Anterior cingulate cortex (tissue), 58 donors: ENCODE measurements at places on chromosomes 4 and X.

DNA sequence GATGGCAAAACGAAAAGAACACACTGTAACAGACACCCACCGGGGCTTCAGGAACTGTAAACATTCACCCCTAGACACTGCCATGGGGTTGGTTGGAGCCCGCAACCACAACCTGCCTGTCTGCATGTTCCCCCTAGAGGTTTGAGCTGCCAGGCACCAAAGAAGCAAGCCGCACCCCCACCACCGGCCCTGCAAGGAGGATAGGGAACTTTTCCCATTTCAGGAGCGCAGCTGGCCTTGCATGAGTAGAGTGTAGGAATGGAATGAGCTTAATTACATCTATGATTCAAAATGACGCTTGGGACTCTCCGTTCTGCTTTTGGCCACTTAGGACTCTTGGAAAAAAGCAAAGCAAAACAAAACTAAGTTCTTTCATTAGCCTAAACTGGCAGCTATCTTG lies 243.6 kb upstream of the CTSO start:
- DNase-seq = no peak

- no peak for DNase-seq
These were observed 1170.8 kb upstream of the PCDH7 start for GRCh38 chr4:29549342-29549741.

GRCh38 chr4:56689201-56689969 lies 8.3 kb upstream of the HOPX start:
- no peak for DNase-seq

DNA sequence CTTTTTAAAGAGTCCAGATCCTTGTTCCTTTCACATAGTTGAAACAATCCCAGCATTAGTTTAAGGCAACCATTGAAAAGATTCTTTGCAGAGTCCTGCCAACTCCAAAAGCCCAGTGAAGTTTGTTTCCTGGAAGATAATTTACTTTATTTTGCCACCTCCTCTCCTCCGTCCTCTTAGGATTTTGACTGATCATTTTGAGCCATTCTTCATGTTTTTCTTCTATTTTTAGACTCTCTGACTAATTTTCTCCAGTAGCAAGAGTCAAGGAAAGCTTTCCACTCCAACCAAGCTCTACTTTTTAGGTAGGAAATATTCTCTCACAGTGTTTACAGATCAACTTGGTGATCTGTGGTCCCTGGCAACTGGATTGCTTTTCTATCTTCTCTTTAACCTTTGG lies 10.3 kb downstream of the NCBP2L start:
- DNase-seq = no peak

DNA sequence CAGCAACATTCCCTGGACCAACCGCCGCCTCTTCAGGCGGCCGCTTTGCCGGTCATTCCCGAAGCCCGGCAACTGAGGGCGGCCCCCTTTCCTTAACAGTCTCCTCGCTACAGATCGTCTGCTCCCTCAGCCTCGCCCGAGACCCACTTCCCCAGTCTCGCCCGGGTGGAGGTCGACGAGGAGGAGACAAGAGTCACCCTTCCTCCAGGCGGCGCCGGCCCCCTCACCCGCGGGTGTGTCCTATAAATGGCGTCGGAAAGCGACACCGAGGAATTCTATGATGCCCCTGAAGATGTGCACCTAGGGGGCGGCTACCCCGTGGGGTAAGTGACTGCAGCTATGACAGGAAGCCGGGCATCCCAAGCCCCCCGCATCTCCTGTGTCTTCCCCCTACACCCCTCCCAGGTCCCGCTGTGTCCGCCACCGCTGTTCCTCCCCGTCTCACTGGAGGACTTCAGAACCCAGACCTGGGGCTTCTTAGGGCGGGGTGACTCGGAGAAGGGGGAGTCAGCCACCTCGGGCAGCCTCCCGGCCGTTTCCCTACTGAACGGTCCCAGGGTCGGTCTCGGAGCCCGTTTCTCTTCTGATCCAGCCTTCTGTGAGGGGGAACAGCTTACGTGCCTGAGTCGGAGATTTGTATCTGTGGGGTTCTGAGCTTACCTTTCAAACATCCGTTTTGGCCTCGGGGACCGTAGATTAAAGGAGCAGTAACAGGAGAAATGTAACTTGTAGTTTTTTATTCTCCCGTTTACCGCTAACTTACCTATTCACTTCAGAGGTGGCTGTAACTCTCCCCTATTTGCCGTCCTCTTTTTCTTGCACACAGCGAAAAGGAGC lies 570 bp downstream of the WDR44 start:
- no peak for DNase-seq

GRCh38 chrX:103817502-103817901 lies 14.6 kb downstream of the RAB9B start:
- no peak for DNase-seq

DNA sequence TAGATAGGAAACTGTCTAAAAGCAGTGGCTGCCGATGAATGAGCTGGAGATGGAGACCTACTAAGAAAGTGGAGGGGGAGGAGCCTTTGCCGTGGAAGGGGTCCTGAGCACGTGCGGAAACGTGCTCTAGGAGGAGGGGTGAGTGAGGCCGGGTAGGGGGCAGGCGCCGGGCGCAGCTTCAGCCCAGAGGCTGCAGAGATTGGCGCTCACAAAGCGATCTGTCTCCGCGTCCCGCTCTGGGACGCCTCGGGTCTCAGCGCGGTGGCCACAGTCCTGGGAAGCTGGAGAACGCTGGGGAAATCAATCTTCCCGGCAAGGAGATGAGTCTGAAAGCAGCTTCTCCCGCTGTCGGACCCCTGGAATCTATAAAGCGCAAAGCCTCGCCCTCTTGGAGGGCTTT lies 444 bp upstream of the ARHGAP6 start:
- DNase-seq = no peak

DNA sequence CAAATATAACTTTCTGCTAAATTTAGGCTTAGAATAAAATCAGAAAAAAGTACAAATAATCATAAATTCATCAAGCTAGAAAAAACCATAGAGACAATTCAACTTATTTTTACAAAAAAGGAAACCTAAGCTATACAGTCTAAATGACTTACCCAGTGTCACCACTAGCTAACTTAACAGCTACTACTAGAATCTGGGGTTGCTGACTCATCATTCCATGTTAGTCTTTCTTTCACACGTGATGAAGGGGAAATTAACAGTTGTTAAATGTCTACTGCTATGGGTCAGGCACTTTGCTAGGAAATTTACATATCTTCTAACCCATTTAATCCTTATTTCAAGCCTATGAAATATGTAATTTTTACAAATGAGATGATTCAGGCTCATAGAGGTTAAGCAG lies 349.3 kb upstream of the GALNT7 start:
- DNase-seq = no peak

GRCh38 chrX:67692246-67692645 lies 148.4 kb downstream of the AR start:
- DNase-seq = no peak

DNA sequence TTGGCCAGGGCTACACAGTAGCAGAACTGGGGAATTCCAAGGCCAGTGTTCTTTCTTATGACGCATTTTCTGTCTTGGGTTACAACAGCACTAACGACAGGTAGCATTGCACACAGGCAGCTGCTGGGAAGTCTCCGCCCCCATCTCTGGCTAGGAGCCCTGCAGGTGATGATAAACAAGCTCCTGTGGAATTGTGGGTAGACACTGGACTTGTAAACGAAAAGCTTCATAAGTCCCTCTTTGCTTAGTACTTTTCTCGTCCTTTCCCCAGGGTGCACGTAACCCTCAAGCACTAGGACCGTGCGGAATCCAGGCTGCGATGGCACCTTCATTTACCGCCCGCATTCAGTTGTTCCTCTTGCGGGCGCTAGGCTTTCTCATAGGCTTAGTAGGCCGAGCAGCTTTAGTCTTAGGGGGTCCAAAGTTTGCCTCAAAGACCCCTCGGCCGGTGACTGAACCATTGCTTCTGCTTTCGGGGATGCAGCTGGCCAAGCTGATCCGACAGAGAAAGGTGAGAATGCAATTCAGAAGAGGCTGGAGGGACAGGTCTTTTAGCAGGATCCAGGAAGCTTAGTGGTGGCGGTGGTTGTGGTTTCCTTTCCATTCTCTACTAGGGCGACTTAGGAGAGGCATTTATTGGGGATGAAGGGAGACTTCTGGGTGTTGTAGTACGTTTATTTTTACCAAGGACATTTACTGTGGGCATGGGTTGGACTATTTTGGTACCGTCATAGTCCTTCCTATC lies at the start of gene FAAH2:
TSS of gene FAAH2 (plus strand) at position 200 of the 745 bp plus-strand sequence. CDS start at position 320, 120 bp downstream.
- DNase-seq = no peak

GRCh38 chrX:53337101-53337500 lies 55.7 kb upstream of the IQSEC2 start:
- DNase-seq = no peak

DNA sequence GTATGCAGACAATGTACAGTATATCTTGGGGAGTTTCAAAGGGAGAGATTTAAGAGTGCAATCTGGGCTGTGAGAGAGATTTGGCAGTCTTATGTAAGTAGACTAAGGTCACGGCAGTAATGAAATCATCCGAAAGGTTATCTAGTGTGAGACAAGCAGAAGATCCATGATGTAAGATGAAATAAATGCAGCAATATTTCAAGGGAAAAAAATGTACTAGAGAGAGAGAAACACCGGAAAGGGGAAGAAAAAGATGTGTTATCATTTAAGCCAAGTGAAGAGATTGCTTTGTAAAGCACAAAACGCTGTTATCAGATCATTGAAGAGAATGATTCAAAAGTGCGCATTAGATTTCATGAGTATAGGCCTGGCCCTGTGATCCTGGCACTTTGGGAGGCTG lies 88.4 kb upstream of the GUCY1A1 start:
- DNase-seq = no peak

- no peak for DNase-seq
These were observed 193.1 kb downstream of the SLIT2 start for GRCh38 chr4:20444599-20445337.

DNA sequence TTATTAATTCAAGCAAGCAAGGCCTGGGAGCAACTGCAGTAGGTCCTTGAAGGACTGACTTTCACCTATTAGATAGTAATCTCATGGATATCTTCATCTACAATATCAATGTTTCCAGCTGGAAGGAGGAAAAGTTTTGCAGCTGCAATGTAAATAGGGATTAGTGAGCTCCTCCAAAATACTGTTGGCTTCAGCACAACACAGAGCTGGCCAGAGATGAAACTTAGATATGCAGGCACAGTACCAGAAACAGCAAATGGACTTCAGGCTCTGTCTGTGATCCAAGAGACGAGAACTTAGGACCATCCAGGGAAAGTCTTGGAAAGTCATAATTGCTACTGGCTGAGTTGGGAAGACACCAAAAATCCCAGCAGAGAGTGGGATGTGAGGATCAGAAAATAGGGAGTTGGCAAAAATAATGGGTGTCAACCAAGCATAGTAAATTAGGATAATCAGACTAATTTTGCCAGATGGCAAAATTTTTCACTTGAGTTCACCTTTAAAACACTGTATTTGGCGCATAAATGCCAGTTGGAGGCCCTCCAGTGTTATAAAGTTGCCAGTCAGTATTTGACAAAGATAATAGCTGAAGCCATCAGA lies 57.5 kb downstream of the PARM1 start:
- DNase-seq = no peak

- DNase-seq = no peak
These were observed 519 bp downstream of the FOXO4 start for GRCh38 chrX:71095981-71096759.

DNA sequence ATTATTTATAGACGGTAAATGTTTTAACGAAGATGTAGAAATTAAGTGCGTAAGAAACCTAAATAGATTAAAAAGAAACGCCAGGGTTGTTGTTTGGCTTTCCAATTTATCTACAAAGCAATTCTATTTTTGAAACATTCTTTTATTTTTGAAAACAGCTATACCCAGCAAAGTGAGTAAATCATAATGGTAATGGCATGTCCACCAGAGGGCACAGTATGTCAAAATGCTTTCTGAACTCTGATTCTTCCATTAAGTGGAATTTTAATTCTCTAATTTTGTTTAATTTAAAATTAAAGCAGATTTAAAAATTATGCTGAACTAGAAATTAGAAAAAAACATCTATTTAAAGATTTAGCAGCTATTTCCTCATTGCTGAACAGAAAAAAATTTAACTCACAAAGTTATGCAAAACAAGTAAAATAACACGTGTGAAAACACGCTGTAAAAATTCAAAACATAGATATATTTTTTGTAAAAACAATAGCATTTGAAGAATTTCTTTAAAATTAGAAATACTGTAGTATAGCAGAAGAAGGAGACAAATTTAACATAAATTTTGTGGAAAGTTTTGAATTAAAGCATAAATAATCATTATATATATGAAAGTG lies 26.5 kb downstream of the RASSF6 start:
- DNase-seq = no peak

DNA sequence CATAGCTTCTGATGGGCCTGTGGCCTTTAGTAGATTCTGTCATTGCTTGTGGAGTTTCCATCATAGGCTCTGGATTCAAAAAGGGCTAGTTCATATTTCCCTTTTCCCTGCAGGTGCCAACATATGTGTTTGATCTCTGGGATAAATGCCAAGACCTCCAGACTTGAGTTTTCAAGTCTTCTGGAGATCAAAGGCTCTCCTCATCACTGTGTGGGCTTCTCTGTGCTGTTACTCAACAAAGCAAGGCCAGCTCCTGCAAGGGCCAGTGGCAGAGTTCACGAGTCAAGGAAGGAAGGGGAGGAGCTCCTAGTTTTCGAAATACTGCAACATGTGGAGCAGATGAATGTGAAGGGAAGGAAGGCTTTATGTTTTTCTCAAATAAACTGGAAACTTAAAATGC lies 62.7 kb upstream of the SCML1 start:
- DNase-seq = no peak

- no peak for DNase-seq
These were observed 28.6 kb downstream of the SCLT1 start for GRCh38 chr4:129064717-129065116.

DNA sequence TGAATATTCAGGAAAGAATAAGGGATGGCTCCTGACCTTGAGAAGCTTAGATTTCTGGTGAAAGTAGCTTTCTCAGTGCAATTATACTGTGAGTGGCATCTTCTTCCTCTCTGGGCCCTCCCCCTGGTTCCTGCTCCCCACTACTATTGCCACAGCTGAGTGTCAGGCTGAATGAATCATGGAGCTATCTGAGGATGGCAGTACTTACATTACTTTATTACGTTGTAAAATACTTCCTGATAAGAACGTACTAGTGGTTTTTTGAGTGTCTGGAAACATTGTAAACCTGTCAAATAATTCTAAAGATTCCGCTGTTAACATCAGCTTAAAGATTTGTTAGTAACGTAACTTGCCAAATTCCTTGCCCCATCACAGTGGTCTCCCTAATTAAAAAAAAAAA lies 36.2 kb downstream of the ARHGAP10 start:
- DNase-seq = no peak
